Femur (tissue), 1 donor: ENCODE measurements at places on chromosomes 7 and 10.

GRCh38 chr10:71846816-71847215, 4.2 kb downstream of the PSAP start:
- no peak for DNase-seq

DNA sequence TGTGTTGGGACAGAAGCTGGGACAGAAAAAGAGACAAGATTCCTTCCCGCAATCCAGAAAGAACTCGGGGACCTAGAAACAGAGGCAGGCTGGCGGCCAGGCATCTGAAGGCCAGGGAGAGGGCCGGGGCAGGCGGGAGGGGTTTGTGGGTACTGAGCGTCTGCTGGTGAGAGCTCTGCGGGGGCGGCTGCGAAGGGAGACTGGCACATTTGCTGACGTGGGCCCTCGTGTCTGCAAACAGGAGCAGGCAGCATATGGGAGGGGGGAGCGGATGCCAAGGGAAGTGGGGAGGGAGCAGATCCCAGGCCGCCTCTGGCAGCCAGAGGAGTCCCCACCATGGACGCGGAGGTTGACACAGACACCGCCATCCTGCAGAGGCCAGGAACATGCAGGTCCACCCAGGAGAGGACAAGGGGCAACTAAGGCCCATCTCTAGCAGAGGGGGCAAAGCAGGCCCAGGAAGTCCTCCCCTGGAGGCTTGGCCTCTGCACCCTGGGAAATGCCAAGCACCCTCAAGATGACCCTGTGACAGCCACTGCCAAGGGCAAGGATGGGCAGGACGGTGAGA, 32.2 kb downstream of the KCNH2 start:
- DNase-seq: peak; percentile 73

GRCh38 chr10:93333278-93333978, 148.7 kb downstream of the MYOF start:
- no peak for DNase-seq

GRCh38 chr7:21192657-21193056, 235.2 kb upstream of the SP4 start:
- DNase-seq: no peak

DNA sequence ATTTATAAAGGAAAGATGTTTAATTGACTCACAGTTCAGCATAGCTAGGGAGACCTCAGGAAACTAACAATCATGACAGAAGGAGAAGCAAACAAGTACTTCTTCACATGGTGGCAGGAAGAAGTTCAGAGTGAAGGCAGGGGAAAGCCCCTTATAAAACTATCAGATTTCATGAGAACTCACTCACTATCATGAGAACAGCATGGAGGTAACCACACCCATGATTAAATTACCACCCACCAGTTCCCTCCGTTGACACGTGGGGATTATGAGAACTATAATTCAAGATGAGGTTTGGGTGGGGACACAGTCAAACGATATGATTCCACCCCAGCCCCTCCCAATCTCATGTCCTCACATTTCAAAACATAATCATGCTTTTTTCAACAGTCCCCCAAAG, 124.2 kb upstream of the PCGF5 start:
- no peak for DNase-seq

GRCh38 chr10:79053481-79054202, 15.1 kb upstream of the ZMIZ1 start:
- peak; percentile 13 for DNase-seq

DNA sequence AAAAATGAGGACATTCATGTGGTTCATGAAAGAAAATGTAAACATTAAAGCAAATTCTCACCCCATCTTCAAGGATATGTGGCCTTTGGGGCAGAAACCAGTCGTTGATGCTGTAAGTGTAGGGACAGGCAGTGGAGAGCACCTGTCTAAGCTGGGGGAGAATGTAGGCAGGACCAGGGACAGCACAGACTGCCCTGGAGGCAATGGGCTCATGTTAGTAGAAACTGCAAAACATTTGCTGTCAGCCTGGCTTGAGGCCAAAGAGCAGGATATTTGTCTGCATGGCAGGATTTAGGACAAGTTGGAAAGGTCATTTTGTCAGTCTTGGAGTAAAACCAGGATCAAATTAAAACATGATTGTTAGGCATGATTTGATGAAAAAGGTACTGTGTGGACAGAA, 211.6 kb upstream of the AGK start:
- DNase-seq: no peak

DNA sequence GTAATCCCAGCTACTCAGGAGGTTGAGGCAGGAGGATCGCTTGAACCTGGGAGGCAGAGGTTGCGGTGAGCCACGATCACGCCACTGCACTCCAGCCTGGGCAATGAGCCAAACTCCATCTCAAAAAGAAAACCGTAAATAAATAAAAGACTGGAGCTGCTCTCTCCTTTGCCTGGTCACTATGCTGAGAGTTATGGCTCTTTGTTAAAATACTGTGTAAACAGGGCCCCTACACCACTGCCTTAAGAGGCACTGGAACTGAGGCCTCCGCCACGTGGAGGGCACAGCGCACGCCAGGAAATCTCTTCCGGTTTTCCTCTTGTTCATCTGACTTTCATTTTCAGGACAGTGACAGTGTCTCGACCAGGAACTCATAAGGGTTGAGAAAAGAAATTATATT, 123.3 kb downstream of the PAXIP1 start:
- DNase-seq: no peak
